ENCODE measurements at places on chromosomes 6 and 20. TPM values are rescaled to one million over a fixed set of nuclear protein-coding genes. Genes with fewer than 3 reads are reported as not detected.

DNA sequence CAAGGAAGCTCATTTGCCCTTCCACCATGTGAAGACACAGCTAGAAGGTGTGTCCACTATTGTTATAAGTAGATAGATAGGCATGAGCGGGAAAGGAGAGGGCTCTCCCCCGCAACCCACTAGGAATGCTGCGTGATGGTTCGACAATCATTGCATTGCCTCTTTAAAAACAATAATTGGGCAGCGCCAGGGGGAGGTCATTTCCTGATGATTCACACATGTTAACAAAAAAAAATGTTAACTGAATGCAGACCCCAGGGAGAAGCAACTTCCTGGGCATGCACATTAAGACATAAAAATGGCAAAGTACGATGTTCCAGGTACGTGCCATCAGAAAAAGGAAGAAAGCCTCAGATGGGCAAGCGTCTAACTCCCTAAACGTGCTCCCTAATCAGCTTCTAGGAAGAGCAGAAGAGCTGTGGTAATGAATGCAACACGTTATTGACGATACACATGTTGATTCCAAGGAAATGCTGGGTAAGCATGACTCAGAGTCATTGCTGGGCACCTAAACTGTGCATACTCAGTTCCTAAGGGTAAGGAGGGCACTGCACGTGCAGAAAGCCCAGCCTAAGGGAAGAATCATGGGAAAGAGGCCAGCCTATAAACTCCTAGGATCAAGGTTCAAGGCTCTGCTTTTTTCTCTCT lies 113.7 kb downstream of the FAM217A start:
- no peak overlapping the region for H3K4me3 ChIP-seq
- no peaks in the 10 kb centered on the region for H3K36me3 ChIP-seq
- no peaks in the 10 kb centered on the region for H3K27me3 ChIP-seq
- H3K27ac ChIP-seq, result no peak overlapping the region

- no peak overlapping the region for H3K4me3 ChIP-seq
- no peaks in the 10 kb centered on the region for H3K27me3 ChIP-seq
- no peaks in the 10 kb centered on the region for H3K36me3 ChIP-seq
- H3K4me1 ChIP-seq, result no peaks in the 10 kb centered on the region
These were observed 27.0 kb upstream of the AGPAT4 start for GRCh38 chr6:161300823-161301222.

DNA sequence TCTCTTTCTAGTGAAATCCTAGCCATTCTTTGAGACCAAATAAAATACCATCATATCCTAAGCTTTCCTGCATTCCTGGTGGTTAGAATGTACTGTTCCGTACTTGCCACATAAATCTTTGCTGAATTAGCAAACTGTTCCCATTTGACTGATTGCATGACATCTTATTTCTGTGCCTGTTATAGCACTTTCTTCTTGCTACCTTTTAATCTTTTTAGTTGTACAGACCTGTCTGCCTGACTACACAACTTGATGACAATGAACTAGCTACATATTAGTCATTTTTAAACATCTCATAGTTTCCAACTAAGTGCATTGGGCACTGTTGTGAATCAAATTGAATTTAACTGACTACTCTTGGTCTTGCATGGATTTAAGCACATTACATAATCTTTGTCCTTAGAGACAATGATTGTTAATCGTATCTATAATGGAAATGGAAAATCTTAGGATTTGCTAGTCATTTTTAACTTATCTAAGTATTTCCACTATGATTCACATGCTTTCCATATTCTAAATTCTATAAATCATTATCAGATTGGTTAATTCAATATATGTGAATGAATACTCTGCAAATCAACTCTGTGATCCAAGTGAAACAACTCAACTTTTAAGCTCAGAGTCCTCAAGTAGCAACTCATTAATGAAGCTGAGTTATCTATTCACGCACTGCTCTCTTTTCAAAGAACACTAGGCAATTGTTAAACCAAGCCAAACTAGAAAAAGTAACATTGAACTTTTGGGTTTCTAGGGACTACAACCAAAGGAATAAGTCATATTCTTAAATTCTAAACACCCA lies 109.0 kb downstream of the TNFRSF21 start:
- no peak overlapping the region for H3K27ac ChIP-seq
- H3K4me1 ChIP-seq, result peaks cover under 1% of the 10 kb centered on the region
- no peak overlapping the region for H3K4me3 ChIP-seq

DNA sequence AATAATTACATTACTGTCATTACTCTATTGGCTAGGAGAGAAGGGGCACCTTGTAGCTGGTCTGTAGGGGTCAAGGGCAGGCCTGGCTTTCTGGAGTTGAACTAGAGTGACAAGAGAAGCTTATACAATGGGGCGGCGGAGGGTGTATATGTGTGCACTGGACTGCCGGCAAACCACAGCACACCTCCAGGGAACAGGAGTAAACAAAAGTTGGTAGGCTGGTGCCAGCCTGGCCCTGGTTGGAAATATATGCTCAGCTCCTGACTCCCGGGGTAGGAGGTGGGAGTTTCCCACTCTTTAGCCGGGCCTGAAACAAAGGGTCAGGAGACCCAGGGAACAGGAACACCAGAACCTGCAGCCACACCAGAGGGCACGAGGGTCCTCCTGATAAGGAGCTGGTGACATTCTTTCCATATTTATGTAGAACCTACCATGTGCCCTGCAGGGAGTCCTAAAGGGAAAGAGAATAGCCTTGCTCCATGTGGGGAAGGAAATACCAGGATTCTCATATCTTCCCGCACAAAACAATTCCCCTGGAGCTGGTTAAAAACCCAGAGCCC lies 5.1 kb downstream of the C6orf132 start:
- H3K27ac ChIP-seq, result no peak overlapping the region
- peaks cover 13% of the 10 kb centered on the region for H3K4me1 ChIP-seq
- no peaks in the 10 kb centered on the region for H3K36me3 ChIP-seq
- no peak for DNase-seq
- H3K27me3 ChIP-seq, result no peaks in the 10 kb centered on the region
- H3K4me3 ChIP-seq, result no peak overlapping the region

- H3K4me1 ChIP-seq, result no peaks in the 10 kb centered on the region
- H3K27me3 ChIP-seq, result no peaks in the 10 kb centered on the region
- H3K27ac ChIP-seq, result no peak overlapping the region
- no peak overlapping the region for H3K4me3 ChIP-seq
- no peaks in the 10 kb centered on the region for H3K36me3 ChIP-seq
These were observed 128.7 kb downstream of the GRIK2 start for GRCh38 chr6:101522254-101522653.

DNA sequence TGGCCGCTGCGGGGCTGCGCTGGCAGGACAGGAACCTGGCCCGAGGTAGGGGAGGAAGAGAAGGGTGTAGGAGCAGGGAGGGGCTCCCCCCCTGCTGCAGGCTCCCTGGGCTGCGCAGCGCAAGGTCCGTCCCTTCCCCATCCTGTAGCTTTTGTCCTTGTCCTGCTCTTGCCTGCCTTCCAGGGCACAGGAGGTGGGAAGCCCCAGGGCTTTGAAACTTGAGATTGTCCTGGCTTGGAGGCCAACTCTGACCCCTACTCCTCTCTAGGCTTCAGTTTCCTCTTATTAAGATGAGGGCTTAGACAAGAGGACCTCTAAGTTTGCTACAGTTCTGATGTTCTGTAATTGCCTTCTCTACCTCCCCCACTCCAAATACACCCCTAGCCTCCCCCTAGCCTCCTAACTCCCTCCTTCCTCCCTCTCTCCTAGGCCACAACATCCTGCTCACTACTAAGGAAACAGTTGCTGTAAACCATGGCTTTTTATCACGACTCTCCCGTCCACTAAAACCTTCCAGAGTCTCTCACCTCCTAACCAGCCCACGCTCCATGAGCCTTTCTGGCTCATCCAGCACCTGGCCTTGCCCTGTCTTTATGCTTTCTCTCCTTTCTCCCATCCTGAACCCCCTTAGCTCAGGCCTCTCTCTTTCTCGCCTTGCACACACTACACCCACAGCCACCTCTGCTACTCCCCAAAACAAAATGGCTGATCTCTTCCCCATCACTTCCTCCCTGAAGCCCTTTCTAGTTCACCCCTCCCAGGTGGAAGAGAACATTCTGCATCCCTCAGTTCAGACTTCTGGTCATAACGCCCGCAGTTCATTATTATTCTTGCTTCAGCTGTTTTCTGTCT lies 10.2 kb downstream of the UNC5CL start:
- H3K4me3 ChIP-seq, result peak overlapping the region; percentile 64
- H3K36me3 ChIP-seq, result no peaks in the 10 kb centered on the region
- peaks cover 10% of the 10 kb centered on the region for H3K4me1 ChIP-seq
- no peak for DNase-seq

- no peak for DNase-seq
- H3K4me3 ChIP-seq, result no peak overlapping the region
- no peaks in the 10 kb centered on the region for H3K36me3 ChIP-seq
- H3K4me1 ChIP-seq, result no peaks in the 10 kb centered on the region
- peaks cover 8% of the 10 kb centered on the region for H3K27me3 ChIP-seq
These were observed 59.7 kb downstream of the PHACTR1 start for GRCh38 chr6:12776291-12776690.

DNA sequence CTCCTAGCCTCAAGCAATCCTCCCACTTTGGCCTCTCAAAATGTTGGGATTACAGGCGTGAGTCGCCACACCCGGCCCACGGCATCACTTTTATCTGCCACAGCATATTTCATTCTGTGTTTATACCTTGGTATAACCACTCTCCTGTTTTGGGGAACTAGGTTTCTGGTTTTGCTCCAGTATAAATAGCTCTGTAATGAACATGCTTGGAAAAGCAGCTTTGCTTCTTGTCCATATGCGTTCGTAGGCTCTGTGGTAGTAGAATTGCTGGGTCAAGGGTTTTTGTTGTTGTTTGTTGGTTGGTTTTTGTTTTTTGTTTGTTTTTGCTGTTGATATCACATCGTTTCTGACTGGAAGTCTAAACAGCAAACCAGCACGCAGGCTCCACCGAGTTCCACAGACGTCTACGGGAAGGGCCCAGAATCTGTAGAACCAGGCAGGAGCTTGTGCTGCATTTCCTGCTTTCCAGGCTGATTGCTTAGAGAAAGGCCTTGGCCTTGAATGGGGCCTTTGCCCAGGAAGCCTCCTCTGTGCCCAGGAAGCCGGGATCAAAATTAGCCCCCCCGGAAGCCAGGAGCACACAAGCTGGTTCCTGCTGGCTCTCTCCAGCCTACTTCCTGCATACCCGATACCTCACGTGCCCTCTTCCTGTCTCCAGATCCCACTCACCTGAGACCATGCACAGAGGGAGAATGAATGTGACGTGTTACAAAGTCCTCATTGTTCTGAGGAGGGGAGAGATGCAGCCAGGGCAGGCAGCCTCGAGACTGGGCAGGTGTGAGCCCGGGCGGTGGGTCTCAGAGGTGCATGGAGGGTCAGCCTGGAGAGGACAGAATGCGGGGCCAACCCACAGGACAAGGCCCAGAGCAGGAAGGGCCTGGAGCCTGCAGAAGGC lies 34.7 kb downstream of the AAR2 start:
- H3K4me1 ChIP-seq, result no peaks in the 10 kb centered on the region
- H3K27ac ChIP-seq, result no peak overlapping the region
- H3K27me3 ChIP-seq, result peaks cover 27% of the 10 kb centered on the region
- no peak overlapping the region for H3K4me3 ChIP-seq
- no peaks in the 10 kb centered on the region for H3K36me3 ChIP-seq

MCHR2 gene
- total RNA-seq, result not detected

NRSN1 gene
- not detected for total RNA-seq

SEL1L2 gene
- 1.2 TPM for total RNA-seq

SLC22A2 gene
- not detected for total RNA-seq

NMBR gene
- not detected for total RNA-seq

NKAIN4 gene
- total RNA-seq, result not detected

Measured in heart right ventricle (tissue), 16 donors.